Suppressor macrophage (primary cell): ENCODE measurements at places on chromosomes 3 and 15.

GRCh38 chr3:138348754-138349739 lies 668 bp downstream of the MRAS start:
- peak; percentile 15 for DNase-seq

GRCh38 chr3:149613988-149614387 lies 43.8 kb downstream of the WWTR1 start:
- DNase-seq, result no peak

- no peak for DNase-seq
These were observed 84.7 kb upstream of the GOLGA8J start for GRCh38 chr15:29998033-29998432.

- no peak for DNase-seq
These were observed 110.6 kb upstream of the TSPAN3 start for GRCh38 chr15:77181305-77182074.

GRCh38 chr15:27679731-27680471 lies 419.2 kb downstream of the OCA2 start:
- DNase-seq, result no peak

GRCh38 chr15:73233623-73234022 lies 135.1 kb downstream of the HCN4 start:
- no peak for DNase-seq

GRCh38 chr3:99084826-99085225 lies 183.3 kb upstream of the DCBLD2 start:
- DNase-seq, result no peak

DNA sequence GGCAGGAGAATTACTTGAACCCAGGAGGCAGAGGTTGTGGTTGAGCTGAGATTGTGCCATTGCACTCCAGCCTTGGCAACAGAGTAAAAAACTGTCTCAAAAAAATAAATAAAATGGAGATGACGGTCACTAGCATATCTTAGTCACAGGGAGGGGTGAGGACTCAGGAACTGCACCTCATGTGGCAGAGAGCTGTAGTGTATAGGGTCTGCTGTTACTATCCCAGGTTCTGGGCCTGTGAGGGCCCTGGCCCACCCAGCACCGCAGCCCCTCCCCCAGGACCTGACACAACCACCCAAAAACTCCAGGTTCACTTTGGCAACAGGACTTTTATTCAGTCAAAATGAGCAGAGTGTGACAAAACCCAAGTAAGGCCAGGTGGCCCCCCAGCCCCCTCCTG lies 22.3 kb downstream of the RNU5B-1 start:
- no peak for DNase-seq

- DNase-seq, result no peak
These were observed 98.2 kb downstream of the ANXA2 start for GRCh38 chr15:60299452-60300047.

DNA sequence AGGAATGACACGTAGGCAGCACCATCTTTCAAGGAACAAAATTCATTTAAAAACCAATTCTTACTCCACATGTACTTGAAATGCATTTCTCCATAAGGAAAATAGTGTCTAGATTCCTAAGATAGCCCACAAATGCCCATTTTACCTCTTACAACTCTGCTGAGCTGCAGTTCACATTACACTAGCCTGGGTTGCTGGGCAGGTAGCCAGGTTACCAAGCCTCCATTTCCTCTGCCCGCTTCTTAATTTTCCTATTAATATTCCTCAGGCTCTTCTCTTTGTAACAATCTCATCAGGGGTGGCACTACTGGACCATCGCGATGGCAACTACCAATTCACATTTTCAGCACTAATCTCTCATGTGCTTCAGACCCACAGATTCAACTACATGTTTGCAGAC lies 10.8 kb downstream of the ATP13A3 start:
- DNase-seq, result no peak

DNA sequence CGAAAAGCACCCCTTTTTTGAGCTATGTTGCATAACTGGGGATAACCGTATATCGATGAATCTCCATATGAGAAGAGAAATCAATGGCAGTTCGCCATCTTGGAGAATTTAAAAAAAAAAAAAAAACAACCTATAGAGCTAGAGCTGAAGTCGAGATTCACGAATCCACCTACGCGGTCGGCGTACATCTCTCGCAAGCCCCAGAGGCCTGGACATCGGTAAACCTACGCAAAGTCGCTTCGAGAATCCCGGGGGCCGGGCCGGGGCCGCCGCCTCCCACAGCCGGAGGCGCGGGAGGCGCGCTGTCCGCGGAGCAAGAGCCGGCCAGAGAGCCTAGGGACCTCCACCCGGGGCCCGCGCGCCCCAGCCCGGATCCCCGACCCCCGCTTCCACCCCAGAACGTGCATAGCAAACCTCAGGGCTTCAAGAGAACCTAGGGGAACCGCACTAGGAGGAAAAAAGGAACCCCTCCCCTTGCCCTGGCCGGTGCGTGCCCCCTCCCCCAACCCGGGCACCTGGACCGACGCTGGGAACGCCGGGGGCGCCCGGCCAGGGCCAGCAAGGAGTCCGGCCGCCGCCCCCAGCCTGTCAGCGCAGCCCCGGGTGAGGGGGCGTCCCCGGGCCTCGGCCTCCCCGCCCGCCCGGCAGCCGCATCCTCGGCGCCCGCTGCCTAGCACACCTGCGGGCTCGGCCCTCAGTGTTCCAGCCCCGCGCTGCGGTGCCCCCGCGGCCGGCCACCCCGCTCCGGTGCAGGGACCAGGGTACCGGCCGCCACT lies 567 bp downstream of the PFN2 start:
- DNase-seq, result peak; percentile 57
